ENCODE measurements at places on chromosomes 3 and 15.

- DNase-seq: no peak
These were observed 21.9 kb downstream of the LTF start for GRCh38 chr3:46442576-46443530.

DNA sequence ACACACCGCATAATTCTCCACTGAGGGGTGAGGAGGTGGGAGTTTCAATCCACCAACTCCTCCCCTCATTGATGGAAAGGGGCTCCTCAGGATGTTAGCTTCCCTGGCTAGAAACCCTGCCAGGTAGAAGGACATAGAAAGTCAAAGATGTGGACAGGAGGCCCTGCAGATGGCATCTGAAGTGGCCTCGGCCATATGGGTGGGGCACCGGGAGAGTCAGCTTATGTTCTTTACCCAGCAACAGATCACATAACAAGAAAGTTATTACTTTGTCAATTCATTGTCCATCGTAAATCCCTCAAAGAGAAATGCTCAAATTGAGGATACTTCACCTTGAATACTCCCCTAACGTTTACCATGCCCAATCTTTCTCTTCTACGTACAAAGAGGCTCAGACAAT is 97.3 kb upstream of the ARHGEF3 start:
- DNase-seq: no peak

DNA sequence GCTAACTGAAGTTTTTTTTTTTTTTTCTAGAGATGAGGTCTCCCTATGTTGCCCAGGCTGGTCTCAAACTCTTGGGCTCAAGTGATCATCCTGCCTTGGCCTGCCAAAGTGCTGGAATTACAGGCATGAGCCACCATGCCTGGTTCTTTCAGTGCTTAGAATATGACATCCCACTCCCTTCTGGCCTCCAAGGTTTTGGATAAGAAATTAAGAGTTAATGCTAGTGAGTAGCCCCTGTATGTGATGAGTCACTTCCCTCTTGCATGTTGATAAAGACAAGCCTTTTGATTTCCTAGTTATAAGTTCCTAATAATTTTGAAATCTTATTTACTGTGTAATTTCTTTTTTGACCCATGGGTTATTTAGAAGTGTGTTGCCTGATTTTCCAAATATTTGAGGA is 35.7 kb upstream of the DNAJC19 start:
- no peak for DNase-seq

DNA sequence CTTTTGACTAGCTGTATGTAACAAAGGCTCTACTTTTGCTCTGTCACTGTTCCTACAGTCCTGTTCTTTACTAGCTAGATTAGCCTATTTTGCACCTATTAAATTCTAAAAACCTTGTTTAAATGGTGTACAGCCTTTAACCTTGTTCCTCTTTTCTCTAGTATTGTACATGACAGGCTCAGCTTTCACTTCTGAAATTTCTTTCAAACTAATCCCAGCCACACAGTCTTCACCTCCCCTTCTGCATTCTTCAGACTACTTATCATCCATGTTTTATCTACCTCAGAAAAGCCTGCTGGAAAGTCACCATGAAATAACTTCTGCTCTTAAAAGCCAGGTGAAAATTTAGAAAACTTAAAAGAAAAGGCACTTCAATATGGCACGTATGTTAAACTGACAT is 122.4 kb downstream of the NECTIN3 start:
- no peak for DNase-seq

DNA sequence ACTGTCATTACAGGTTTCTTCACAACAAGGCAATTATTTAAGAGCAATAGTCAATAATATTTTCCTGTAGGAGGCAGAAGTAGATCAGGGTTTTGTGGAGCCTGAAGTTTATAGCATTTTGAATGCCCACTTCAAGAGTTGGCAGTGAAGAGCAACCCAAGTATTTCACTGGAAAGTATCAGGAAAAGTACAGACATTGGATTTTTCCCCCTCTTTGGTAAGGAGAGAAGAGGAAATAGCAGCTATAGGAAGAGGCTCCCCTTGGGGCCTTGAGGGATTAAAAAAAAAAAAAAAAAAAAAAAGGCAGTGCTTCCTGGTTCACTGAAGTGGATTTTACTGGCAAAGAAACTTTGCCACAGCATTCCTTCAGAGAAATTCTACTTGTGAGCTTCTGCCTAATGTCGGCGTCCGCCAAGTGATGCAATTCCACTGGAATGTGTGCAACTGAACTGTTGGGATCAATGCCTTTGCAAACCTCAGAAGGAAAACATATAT is 5.7 kb upstream of the CNTN6 start:
- DNase-seq: no peak

All from effector memory CD4-positive, alpha-beta T cell (primary cell).